ENCODE measurements at places on chromosomes 4 and X.

DNA sequence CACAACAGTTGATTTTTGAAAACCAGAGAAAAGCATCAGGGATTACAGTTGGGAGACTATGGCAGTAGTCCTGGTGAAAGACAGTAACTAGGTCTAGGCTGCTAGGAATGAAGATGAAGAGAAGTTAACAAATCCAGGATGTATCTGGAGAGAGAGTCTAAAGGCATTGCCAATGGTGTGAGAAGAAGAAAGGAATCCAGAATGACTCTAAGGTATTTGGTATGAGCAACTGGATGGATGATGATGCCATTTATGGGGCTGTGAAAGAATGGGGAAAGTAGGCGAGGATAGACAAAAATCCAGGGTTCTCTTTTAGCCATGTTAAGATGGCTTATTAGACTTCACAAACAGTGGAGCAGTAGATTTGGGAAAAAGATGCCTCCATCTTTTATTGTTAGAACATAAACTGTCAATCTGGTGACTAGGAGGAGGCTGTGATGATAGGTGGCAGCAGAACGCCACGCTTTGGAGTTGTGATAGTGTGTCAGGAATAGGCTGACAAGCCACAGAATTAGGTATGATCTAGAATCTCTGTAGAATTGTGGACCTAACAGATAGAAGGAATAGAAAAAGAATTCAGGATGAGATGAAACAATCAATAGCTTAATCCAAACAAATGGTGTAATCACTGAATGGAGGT, 27.3 kb upstream of the JADE1 start:
- DNase-seq = peak; percentile 46

GRCh38 chrX:113770806-113771205, 813.1 kb upstream of the HTR2C start:
- no peak for DNase-seq

DNA sequence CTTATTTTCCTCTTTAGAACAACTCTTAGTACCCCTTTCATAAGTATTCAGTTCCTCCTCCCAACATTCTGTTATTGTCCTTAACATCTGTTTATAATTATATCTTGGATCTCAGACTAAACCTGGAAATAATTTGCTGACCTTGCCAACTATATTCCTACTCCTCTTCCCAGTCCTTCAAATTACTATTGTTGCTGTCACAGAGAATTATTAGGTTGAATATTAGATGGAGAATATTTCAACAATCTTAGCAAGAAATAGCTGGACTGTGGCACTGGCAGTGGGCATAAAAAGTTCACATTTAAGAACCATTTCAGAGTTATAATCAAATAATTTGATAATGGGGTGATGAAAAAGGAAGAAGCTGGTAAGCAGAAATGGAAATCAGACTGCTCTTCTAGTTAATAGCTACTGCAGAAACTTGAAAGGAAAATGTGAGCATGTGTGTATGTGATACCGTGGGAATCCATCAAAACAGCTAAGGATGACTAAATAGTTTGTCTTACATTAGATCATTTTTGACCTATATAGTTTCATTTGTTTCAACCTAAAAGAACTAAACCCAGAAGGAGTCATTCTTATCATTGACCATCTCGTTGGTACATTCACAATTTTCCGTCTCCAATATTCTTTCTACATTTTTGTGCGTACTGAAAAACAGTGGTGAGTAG, 43.3 kb upstream of the PRDM8 start:
- DNase-seq = no peak

DNA sequence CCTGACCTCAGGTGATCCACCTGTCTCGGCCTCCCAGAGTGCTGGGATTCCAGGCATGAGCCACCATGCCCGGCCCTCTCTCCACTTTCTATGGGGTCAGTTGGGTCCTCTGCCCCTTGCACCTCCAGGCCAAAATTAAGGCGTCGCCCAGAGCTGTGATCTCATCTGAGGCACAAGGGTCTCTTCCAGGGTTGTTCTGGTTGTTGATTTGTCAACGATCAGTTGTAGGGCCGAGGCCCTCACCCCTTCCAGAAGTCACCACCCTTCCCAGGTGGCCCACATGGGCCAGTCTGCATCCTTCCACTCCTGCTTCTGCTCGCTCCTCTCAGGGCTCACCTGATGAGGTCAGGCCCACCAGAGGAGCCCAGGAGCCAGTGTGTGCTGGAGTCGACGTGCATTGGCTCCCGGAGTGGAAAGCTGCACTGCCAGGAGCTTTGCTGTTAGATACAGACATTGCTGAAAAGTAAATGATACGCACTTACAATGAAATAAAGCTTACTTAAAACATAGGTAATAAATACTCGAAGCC, 14.3 kb upstream of the TMEM271 start:
- no peak for DNase-seq

DNA sequence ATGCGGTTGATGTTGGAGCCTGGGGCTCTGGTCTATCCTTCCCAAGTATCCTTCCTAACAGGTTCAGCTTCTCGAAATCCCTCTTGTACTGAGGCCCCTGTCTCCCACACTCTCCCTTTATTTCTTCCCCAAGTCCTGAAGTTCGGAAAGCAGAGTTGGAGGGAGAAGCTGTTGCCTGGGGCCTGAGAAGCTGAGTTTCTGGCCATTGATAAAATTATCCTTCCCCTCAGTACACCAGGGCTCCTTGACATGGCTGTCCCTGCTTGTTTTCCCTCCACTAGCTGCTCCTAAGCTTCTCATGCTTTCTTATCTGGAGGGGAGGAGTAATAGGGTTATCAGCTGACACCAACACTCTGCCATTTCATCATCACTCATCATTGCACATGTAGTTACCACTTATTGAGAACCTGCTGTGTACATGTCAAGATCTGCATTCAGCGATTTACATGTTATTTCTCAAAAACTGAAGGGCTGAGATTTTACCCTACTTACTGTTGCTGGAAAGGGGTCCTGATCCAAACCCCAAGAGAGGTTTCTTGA, 58.0 kb downstream of the FUNDC1 start:
- DNase-seq = no peak

DNA sequence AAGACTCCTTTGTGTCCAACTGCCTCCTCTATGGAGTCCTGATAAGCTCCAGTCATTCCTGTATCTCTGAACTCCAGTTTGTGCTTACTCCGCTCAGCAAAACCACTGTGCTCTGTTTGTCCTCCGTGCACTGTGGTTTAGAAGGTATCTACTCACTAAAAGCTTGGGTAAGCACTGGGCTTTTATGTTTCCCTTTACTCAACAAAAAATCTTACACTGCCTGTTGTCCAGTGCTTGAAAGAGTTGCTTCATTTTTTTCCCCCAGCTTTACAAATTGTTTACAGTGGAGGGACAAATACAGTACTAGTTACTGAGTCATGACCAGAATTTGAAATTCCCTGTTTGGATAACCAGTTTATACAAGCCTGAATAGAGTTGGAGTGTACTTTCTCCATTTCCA, 545.3 kb upstream of the FAT1 start:
- no peak for DNase-seq

DNA sequence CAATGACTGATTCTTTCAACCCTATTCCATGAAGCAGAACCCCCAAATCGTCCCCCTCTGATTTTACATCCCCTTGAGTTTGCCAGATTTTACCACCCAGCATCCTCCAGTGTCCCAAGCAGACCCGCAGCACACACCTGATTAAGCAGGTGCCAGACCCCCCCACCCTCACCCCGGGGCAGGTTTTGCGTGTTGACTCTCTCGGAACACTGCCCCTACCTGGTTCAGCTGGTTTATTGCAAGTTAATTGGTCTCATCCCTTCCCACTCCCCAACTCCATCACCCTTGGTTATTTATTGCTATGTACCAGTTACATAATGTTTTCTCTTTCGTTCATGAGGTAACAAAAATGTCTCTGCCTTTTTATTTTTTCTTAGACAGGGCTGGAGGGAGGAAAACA, 258.4 kb downstream of the BCOR start:
- no peak for DNase-seq

DNA sequence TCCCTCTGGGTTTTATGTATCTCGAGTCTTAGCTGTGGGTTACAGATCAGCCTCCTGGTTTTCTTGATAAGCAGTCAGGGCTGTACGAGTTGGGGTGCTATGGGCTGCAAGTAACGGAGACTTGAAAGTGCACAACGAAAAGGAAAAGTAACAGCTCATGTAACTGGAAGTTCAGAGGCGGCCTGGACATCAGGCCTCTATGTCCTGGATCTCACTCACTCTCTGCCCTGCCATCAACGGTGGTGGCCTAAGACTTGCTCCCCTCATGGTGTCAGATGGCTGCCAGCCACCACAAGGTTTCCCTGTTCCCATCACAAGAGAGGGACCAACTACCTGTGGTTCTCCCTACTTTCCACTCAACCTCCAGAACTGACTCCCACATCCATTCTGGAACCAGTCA, 4.8 kb downstream of the PPP2R2C start:
- no peak for DNase-seq

DNA sequence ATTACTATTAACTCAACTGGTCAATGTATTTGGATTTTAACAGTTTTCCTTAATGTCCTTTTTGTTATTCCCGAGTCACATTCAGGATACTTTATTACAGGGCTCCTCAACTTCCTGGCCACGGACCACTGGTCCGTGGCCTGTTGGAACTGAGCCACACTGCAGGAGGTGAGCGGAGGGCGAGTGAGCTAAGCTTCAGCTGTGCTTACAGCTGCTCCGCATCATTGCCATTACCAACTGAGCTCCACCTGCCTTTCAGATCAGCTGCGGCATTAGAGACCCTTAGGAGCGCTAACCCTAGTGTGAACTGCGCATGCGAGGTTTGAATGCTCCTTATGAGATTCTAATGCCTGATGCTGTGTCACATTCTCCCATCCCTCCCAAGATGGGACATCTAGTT, 591.7 kb downstream of the CCSER1 start:
- DNase-seq = no peak

DNA sequence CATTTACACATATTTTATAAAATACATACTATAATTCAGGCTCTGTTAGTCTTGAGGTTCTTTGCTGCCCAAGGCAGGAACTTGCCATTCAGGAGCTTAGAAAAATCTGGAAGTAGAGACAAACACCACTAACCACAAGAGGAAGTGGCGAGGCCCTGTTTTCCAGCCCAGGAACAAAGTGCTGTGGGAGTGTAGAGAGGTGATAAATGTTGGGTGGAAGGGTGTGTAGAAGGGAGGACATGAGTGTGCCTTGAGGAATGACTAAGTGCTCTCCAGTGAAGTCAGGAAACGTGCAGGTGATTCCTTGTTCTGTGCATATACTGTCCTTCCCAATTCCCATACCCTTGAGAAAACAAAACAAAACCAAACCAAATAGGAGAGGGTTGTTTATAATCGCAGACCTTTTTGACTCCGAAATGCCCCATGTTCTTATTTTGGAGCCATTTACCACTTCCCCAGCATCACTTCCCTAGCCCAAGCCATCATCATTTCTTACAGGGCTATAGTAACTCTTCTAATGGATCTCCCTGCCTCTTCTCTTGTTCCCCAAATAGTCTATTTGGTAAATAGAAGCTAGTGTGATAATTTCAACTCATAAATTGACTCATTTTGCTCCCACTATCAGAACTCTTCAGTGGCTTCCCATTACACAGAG, 83.2 kb downstream of the GPAT3 start:
- no peak for DNase-seq

DNA sequence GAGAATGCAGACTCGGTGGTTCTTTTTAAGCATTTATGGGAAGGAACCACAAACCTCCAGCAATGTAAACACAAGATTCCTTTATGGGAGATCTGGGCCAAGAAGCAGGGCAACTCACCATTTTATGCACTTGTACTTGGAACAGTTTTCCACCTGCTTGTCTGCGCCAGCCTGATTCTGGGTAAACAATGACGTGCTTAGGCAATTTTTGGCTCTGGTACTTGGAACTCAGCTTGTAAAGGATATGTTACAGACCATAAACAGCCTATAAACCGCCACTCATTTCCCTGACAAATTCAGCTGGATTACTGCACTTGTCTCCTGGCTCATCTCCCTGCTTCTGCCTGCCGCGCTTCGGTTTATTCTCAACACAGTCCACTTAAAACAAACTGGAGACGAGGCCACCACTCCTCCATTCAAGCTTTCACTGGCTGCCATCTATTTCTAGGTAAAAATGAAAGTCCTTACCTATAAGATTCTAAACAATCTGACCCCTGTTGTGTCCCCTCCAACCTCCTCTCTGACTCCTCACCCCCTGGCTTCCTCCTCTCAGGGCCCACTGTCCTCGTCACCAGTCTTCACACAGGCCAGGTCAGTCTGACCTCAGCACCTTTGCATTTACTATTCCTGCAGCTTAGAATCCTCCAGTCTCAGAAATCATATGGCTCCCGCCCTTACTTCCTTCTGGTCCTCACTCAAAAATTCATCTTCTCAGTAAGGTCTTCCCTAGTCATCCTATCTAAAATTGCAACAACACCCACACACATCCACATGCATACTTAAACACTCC, 205.9 kb upstream of the GALNT7 start:
- no peak for DNase-seq

DNA sequence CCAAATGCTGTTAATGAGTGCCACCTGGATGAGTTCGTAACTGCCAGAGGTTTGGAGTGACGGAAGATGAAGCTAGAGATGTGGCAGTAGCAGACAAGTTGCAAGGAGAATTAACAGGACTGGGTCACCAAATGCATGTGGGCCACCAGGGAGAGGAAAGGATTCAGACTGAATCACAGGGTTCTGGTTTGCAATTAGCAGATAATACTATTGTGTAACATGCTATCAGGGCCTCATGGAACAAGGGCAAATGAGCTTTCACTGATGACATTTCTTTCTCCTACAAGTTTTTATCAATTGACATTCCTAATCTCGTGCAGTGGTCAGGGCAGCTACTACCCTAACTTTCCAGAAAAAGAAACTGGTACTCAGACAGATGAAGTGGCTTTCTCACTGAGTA, 21.4 kb downstream of the GAB3 start:
- no peak for DNase-seq

All from activated effector memory CD4-positive, alpha-beta T cell treated with Interleukin-2 at 50 U/mL for 16 hours (primary cell).